Tongue (tissue), 3 donors: ENCODE measurements at places on chromosomes 12 and 14. TPM values are rescaled to one million over a fixed set of nuclear protein-coding genes. Genes with fewer than 3 reads are reported as not detected.

Gene KRT77
- 0.10 TPM for total RNA-seq

- DNase-seq, result no peak
Observed at GRCh38 chr12:9730591-9730990, 2.3 kb downstream of the CLECL1 start.

Gene PMCH
- not detected for total RNA-seq

Gene CLEC1A
- total RNA-seq, result 2.7 TPM

DNA sequence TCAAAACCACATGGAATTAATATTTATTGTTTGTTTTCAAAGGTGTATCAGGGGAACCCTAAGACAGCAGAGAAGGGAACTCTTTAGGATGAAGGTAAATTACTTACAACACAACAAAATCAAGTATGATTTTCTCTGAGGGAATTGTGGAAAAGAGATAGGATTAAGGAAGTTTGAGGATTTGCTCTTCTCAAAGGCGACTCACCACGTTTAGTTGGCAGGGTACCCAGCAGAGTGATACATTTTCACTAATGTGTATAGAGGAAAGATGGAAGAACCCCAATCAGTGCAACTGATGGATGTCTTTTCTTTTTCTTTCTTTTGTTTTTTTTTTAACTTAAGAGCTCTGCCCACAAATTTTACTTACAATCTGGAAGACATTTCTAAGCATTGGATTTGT lies 499.2 kb downstream of the CCER1 start:
- DNase-seq, result no peak

DNA sequence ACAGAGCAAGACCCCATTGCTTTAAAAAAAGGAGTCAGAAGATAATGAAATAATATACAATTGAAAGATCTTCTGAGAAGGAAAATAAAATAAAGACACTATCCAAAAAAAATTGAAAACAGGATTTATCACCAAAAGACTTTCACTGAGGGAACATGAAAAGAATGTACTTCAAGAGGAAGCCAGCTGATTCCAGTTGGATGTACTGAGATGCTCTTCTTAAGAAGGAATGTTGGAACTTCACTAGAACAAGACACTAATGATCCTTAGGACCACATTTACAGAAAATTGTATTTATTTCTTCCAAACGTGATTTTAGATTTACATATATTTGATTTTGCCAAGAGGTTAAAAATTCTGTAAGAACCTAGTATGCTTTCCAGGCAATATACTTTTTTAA lies 65.6 kb upstream of the CNOT2 start:
- no peak for DNase-seq

DNA sequence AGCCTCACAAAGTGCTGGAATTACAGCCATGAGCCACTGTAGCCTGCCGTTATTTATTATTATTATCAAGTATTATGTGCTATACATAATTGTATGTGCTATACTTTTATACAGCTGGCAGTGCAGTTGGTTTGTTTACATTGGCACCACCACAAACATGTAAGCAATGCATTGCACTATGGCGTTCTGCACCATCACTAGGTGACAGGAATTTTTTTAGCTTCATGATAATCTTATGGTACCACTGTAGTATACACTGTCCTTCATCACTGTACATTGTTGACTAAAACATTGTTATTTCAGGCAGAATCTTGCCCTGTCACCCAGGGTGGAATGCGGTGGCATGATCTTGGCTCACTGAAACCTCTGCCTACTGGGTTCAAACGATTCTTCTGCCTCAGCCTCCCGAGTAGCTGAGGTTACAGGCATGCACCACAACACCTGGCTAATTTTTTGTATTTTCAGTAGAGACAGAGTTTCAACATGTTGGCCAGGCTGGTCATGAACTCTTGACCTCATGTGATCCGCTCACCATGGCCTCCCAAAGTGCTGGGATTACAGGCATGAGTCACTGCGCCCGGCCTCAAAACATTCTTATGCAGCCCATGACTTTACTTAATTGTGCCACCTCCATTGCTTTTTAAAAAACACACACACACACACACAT lies 17.1 kb downstream of the MRPL42 start:
- DNase-seq, result no peak

Gene R3HDM2
- 40.0 TPM for total RNA-seq

GRCh38 chr14:97057238-97058073 lies 260.3 kb downstream of the VRK1 start:
- no peak for DNase-seq

Gene DDHD1
- 18.1 TPM for total RNA-seq

Gene GPD1
- total RNA-seq, result 222 TPM

- DNase-seq, result no peak
Observed at GRCh38 chr12:126773012-126773411, 1494.0 kb upstream of the TMEM132C start.
